ENCODE measurements at places on chromosomes 2 and 18.

DNA sequence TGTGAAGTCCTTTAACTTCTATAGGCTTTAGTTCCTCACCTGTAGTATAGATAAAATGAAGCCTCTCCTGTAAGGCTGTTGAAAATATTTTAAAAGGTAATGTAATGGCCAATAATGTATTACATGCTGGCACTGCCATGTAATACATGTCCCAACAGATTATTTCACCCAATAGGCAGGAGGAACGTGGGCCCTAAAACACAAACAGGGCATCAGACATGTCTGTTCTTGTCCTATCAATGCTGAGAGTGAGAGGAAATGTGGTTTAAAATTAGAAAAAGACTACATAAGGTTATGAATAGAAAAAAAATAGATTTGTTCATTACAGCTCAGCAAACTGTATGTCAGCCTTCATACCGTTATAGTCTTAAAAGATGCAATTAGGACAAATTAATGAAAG lies 492.7 kb upstream of the DDX18 start:
- no peak for DNase-seq

DNA sequence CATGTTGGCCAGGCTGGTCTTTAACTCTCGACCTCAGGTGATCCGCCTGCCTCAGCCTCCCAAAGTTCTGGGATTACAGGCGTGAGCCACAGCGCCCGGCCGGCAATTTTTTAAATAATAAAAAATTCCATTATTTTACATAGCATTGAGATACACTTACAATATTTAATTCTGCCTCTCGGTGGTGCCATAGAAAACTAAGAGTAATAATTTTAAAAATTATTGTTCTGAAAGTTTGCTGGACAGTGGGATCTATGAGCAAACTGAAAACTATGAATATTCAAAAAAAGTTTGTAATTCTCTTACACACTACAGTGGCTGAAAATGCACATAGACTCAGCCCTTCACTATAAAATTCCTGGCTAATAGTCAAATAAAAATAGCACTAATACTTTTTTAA lies 90.9 kb upstream of the STON1 start:
- no peak for DNase-seq

GRCh38 chr2:37581433-37581832 lies 90.0 kb downstream of the CDC42EP3 start:
- DNase-seq: no peak

GRCh38 chr18:43389163-43389562 lies 111.9 kb upstream of the SYT4 start:
- DNase-seq: peak; percentile 13

GRCh38 chr2:133776936-133777573 lies 208.8 kb upstream of the NCKAP5 start:
- no peak for DNase-seq

DNA sequence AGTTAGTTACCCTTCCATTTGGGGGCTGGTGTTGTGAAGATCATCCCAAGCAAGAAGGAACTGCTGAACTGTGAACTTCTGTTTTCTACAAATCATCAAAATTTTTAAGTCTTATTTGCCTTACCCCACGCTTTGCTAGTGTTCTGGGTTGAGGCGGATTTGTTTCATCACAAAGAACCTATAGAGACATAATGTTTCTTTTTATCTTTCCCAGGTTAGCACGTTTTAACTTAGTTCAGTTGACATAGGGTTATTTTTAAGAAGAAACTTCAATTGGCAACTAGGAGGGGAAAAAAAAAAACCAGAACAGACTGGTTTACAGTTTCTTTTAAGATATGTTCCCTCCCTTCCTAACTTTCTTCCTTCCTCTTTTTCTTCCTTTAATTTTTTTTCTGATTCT lies 31.1 kb upstream of the CERS6 start:
- no peak for DNase-seq

- no peak for DNase-seq
These were observed 101.3 kb upstream of the ST3GAL5 start for GRCh38 chr2:85990084-85990483.

GRCh38 chr2:163953390-163953907 lies 217.6 kb upstream of the FIGN start:
- no peak for DNase-seq

GRCh38 chr2:164781394-164781793 lies 60.2 kb downstream of the COBLL1 start:
- DNase-seq: no peak

DNA sequence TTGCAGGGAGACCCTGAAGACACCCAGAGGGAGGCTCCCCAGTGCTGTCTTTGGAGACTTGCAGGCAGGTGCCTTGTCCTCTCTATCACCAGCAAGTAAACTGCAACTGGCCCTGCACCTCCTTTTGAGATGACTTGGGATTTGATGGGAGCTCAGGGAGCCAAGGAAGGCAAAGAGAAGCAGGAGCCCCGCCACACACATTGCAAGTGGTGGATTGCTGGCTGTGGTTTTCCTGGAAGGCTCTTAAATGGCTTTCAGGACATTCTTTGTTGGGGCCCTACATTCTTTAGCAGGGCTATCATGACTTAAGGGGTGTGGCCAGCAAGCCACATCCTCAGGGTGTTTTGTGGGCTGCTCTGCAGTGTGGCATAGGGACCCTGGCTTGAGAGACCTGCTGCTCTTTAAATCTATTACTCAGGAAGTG lies 39.9 kb upstream of the CDC42EP3 start:
- DNase-seq: no peak

DNA sequence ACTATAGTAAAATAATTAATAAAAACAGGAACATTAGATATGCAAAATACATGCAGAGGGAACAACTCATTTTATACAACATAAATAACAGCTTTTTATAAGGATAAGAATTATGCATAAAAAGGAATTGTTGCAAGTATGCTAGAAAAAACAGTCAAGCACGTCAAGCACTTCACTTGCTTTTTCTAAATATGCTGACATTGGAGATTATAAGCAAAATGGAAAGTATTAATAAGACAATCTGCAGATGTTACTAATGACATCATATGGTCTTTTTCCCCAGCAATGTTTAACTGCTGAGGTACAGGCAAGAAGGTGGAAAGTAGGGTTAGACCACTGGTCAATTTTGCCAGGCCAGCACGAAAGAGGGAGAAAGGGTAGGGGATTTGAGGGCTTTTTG lies 111.7 kb downstream of the HIBCH start:
- DNase-seq: no peak

- DNase-seq: no peak
These were observed 1.5 kb downstream of the SFXN5 start for GRCh38 chr2:73069855-73070642.

GRCh38 chr2:36697424-36698066 lies 1.0 kb downstream of the VIT start:
- DNase-seq: no peak

GRCh38 chr2:8296306-8296705 lies 385.6 kb upstream of the ID2 start:
- DNase-seq: no peak

GRCh38 chr2:205477016-205477705 lies 205.1 kb upstream of the NRP2 start:
- no peak for DNase-seq

DNA sequence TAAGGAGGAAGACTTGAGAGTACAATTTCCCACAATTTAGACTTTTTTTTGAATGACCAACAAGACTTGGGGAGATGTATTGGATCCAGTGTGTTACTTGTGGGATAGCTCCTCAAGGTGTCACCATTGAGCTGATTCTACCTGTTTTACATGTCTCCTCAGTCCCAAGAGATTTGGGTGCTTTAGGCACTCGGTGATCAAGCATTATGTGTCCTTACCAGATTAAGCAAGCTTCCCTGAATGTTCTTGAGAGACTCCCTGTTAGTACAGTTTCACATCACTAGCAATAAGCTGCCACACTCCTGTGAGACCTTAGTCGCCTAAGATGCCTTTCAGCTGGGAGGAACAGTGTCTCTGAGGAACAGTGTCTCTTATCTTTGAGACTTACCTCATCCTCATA lies 384.3 kb upstream of the SYT4 start:
- no peak for DNase-seq

DNA sequence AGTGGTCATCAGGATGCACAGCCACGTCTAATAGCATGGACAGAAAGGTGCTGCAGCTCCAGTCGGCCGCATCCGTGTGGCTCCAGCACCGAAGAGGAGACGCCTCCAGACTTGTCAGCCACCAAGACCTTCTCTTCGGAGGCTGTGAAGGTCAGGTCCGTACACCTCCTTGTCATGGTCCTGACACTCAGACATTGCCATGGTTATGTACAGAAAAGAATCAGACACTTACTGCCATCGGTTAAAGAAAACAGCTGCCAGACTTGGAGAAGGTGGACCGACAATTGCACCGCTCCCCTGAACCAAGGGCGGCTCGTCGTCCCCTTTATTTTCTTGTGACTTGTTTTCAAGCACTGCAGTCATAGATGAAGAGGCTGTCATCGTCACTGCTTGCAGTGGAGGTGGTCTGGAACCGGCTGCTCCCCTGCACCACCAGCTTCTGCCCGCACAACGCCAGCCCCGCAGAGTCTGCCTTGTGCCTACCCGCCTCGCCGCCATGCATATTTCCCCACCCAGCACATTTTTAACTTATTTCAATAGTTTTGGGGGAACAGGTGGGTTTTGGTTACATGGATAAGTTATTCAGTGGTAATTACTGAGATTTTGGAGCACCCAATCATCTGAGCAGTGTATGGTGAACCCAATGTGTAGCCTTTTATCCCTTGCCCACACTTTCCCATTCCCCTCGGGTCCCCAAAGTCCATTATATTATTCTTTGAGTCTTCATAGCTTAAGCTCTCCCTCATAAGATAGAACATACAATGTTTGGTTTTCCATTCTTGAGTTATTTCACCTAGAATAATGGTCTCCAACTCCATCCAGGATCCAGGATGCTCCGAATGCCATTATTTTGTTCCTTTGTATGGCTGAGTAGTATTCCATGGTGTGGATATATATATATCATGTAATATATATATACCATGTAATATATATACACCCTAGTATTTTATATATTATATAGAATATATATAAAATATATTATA lies 18.1 kb downstream of the FBXO48 start:
- DNase-seq: no peak

GRCh38 chr2:237486819-237487448 lies at the start of gene MLPH:
Gene MLPH (plus strand): TSS chr2:237487251. CDS start chr2:237493427, 6,176 bp downstream.
- DNase-seq: no peak

GRCh38 chr18:9721893-9722550 lies 13.9 kb downstream of the RAB31 start:
- no peak for DNase-seq

DNA sequence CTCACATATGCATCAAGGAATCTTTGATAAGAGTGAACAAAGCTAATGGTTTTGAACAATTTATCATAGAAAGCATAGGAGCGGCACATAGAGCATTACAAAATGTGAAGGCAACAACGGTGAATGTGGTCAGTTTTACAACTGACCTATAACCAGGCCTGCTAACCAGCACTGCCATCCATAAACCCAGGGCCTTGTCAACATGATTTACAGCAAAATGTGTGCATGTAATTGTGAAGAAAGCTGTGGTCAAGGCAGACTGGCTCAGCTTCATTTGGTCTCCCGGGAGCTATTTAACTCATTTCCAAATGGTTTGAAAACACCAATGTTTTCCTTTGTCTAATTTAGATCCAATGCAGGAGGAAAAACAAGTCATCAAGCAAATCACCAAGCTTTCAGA lies 119.8 kb downstream of the DHRS9 start:
- no peak for DNase-seq

- DNase-seq: no peak
These were observed 482.5 kb downstream of the BCL11A start for GRCh38 chr2:60070736-60071489.

DNA sequence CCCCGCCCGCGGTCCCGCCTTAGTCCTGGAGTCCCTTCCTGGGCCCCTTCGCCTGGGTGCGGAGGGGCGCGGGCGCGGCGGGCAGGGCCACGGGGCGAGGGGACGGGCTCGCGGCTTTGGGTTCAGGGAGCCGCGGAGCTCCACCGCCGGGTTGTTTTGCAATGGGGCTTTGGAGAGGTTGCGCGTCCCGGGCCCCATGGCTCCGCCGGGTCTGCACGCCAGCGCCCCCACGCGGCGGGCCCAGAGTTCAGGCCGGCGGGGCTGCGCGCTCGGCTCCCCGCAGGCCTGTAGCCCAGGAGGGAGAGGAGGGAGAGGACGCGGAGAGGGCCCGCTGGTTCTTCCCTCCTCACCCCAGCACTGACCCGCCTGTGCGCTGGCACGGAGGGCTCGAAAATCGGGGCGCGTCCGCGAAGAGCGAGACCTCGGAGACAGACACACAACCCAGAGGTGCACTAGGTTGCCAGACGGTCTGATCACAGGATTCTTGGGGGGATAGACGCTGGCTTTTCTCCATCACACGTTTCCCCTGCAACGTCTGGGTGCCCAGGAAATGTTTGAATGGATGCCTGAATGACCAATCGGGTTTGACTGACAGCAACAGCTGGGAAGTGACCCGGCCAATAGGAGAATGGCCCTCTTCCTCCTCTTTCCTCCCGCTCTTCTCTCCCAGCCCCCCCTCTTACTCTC lies 4.9 kb upstream of the SIX2 start:
- DNase-seq: peak; percentile 75

- DNase-seq: no peak
These were observed 233.7 kb upstream of the MEIS1 start for GRCh38 chr2:66201242-66201641.

DNA sequence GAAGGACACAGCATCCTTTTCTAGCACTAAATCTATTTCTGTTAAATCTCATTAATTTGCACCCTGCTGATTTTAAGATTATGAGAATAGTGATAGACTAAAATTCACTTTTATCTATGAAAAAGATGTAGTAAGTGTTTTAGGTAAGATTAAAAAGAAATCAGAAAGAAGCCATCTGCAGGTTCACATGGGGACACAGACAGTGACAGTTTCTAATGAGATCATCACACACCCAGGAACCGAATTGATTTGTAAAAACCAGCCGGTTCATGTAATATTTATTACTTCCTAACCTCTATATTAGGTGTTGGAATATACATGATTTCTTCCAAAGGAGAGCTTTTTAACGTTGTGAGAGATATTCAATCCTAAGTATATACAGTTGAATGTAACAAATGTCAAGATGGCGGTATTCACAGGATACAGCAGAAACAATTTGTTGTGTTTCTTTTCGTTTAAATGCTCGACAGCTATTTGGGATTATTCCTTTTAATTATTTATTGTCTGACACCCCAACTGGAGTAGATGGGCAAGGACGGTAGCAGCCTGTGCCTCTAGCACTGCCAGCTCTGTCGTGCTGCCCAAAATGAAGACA lies 223.4 kb downstream of the CCDC102B start:
- DNase-seq: no peak

GRCh38 chr2:157443795-157444640 lies at the start of gene CYTIP:
Gene CYTIP (minus strand): TSS chr2:157444089. CDS start chr2:157444020, 69 bp downstream.
- no peak for DNase-seq

DNA sequence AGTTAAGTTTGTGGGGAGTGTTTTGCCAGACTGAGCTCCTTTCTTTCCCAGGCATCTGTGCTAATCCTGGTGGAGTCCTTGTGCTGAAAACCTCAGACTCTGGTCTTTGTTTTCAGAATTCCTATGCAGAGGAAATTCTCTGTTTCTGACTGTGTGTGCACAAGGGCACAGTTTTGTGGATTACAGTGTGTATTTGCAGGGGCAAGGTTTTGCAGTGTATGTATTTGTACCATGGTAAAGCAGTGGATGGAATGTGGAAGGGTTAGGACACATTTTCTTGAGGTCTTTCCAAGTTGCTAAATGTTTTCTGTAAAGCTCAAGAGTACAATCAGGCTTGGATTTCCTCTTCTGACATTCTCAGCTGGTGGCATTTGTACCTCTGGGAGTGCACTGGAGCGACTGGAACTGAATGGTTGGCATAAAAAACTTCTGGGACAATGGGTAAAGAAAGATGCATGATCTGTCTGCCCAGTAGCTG lies 139.5 kb upstream of the RND3 start:
- no peak for DNase-seq

Data from hindlimb muscle (tissue), 1 donor.